Stimulated activated CD4-positive, alpha-beta T cell treated with anti-CD3 and anti-CD28 coated beads, Interleukin-12 subunit alpha, Interleukin-12 subunit beta, amount 100 ng/mL, for 24 hours (primary cell): ENCODE measurements at places on chromosomes 11 and 22.

GRCh38 chr11:125235071-125235471 is 70.5 kb downstream of the PKNOX2 start:
- DNase-seq, result no peak

GRCh38 chr11:133649040-133649439 is 116.7 kb upstream of the OPCML start:
- no peak for DNase-seq

DNA sequence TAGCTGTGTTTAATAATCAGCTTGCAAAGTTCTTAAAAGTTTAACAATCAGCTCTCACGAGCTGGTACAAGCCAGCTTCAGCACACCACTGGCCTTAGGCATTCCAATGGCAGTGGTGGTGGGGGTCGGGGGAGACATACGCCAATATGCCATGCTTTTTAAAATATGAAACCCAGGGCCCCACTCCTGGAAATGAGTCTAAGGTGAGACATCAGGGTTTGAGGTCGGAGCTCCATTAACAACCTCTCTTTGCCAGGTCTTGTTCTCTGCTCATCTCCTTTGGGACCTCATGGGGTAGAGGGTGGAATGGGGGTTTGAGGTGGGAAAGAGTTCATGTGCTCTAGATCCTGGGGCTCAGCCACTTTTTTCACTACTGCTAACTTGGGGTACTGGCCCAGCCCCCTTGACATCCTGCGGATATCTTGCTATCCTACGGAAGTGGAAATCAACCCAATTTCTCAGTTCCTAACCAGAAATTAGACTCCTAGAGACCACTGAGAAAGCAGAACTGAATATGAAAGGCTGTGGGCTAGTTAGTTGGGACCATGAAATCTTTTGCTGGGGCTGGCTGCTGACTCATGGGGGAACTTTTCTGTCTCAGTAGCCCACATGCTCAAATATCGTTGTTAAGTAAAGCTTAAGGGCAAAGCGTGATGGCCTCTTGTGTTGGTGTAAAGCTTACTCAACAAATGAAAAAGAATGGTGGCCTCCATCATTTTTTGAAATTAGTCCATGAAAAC is 90.1 kb downstream of the PDHX start:
- no peak for DNase-seq

GRCh38 chr22:34017205-34017604 is 96.9 kb upstream of the LARGE1 start:
- no peak for DNase-seq

DNA sequence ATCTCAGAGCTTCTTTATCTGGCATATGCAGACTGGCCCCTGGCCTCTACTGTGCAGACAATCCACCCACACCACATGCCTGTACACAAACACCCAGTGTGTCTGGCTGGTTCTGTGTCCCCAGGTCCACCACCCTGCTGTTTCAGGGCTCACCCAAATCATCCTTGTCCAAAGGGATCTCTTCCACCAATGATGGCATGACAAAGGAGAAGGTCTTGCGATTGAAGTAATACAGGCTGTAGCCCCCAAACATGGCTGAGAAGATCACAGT is 1.7 kb downstream of the SLC37A4 start:
- no peak for DNase-seq

DNA sequence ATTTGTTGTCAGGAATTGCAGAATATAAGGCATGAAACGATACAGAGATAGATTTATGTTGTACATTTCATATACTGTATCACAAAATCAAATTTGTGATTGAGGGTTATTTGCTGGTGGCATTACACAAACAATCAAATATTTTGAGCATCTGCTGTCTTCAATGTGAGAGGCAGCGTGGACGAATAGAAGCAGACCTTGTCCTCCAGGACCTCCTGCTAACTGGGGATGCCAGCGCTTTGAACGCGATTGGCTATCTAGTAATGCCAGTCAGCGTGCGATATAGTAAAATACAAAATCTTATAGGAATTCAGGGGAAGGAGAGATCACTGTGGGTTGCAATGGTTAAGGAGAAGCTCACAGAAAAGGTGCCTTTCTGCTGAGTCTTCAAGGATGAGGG is 631 bp upstream of the SNX19 start:
- no peak for DNase-seq

DNA sequence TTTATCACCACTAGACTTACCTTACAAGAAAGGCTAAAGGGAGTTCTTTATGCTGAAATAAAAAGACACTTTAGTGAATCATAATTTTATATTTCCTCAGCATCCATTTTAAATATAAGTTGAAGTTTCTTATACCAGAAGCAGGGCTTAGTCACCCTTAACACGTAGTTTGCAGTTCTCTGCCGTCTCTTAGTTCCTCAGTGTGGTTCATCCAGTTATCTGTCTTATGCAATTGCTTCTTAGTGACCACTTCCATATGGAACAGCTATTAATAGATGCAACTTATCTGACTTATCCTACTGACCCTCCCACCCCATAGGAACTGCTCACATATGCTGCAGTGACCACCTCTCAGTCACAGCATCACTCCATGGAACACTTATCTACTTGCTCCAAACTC is 11.7 kb upstream of the SLC36A4 start:
- no peak for DNase-seq

GRCh38 chr11:115672412-115672811 is 168.2 kb upstream of the CADM1 start:
- no peak for DNase-seq

DNA sequence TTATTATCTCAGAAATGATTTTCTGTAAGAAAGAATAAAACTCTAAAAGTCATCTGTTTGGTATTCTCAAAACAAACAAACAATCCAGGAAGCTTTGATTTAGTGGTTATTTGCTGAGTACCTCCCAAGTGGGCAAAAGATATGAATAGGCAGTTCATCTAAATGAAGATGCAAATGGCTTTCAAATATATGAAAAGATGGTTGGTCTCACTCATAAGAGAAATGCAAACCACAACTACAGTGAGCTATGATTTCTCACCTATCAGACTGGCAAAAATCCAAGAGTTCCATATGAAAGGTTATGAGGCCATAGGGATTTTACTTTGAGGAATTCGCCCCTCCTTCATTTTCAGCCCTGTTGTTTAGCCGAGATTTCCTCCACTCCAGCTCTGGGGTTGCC is 11.3 kb upstream of the P2RY2 start:
- no peak for DNase-seq

- DNase-seq, result no peak
Measured at GRCh38 chr11:23903044-23903704, 593.7 kb upstream of the LUZP2 start.

DNA sequence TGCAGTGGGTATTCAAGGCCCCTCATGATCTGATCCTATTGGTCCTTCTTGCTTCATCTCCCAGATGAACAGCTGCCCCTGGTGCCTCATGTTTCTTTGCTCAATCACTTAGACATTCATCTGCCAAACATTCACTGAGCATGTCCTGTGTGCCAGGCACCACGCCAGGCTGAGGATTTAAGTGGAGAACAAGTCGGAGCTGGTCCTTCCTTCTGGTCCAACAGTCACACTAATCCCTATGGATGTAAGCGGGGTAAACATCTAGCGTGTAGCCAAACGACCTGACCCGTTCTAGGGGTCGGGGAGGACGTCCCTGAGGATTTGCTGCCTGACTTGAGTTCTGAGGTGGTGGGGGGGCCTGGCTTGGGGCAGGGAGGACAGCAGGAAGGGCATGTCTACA is 21.9 kb downstream of the ZMAT5 start:
- DNase-seq, result no peak

GRCh38 chr11:124069429-124070401 is 28.6 kb upstream of the OR10G7 start:
- DNase-seq, result peak; percentile 16
